Bronchial epithelial cell (primary cell): ENCODE measurements at places on chromosomes 11 and 22.

- DNase-seq = no peak
These were observed 10.7 kb downstream of the MCM5 start for GRCh38 chr22:35410663-35411034.

DNA sequence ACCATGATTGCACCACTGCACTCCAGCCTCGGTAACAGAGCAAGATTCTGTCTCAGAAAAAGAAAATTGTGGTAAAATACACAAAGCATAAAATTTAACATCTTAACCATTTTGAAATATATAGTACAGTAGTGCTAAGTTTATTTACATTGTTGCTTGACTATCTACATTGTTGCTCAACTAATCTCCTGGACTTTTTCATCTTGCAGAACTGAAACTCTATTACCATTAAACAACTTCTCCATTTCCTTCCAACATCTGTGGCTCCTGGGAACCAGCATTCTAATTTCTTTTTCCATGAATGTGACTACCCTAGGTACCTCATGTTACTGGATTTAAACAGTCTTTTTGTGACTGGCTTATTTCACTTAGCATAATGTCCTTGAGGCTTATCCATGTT lies 13.5 kb upstream of the VWA5A start:
- DNase-seq = no peak

DNA sequence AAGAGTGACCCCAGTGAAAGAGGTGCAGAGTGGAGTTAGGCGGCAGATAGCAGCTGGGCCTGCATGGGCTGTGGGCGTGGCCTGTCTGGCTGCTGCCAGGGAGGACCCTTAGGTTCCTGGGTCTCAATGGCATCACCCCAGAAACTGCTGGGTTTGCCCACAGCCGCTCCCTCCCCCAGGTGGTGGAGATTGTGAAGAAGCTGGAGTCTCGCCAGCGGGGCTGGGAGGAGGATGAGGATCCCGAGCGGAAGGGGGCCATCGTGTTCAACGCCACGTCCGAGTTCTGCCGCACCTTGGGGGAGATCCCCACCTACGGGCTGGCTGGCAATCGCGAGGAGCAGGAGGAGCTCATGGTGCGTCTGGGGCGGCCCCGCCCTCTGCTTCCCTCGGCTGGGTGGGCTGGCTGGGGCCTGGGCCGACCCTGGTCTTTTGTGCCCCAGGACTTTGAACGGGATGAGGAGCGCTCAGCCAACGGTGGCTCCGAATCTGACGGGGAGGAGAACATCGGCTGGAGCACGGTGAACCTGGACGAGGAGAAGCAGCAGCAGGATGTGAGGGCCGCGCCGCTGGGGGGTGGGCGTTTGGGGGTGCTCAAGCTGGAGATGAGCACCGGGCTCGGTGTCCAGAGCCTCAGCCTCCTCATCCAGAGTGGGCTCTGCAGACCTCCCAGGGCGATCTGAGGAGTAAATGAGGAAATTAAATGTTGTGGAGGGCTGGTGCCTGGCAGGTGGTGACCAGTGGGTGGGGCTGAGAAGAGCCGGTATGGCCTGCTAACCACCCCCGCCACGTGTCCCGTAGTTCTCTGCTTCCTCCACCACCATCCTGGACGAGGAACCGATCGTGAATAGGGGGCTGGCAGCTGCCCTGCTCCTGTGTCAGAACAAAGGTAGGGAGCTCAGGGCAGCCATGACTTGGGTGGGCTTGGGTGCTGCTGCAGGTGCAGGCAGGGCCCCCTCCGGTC lies 15.0 kb downstream of the SART1 start:
- DNase-seq = no peak

DNA sequence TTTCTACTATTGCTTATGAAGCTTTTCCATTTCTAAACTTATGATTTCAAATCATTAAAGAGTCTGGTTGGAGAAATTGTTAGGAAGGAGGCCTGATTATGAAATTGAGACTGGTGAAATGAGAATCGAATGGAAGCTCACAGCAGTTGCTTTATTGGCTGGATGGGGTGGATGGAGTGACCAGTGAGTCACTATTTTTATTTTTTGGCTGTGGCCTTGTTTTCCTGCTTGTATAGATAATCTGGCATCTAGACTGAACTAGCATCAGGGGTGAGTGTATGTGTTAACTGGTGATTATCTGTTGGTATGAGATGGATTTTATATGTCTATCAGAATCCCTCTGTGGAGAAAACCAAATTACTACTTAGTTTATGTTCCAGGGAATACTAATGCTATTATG lies 36.2 kb downstream of the UVRAG start:
- DNase-seq = no peak

- DNase-seq = peak; percentile 25
These were observed 73.2 kb upstream of the NUP50 start for GRCh38 chr22:45090497-45090910.

DNA sequence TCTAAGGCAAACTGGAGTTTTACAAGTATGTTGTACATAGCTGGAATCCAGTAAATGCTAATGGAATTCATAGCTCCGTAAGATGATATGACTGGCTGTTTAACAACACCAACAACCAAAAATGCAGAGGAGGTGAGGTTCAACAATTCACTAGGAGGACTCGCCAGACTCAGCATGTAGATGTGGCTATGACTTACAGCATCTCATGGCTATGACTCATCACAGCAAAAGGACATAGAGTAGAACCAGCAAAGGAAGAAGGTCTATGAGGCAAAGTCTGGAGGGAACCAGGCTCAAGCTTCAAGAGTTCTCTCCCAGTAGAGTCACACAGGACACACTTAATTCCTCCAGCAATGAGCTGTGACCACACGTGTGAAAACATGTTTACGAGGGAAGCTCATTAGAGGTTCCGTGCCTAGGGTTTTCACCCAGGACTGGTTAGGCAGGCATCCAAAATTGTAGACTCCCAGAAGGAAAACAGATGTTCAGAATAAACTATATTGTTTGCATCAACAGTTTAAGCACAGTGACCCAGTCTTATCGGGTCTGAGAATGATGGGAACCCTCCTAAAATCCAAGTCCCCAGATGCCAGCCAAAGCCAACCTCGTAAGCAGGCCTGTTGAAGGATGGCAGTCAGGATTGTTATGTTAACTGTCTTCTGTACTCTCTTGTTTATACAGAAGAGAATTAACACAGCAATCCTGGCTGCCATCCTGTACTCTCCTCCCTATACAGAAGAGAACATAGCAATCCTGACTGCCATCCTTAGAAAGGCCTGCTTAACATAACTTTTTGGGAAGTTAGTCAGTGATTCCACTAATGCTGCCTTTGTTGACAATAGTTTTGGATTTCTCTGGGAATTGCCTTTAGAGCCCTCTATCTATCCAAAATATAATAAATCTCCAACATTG lies 116.6 kb downstream of the LARGE1 start:
- peak; percentile 74 for DNase-seq

- DNase-seq = no peak
These were observed 31.4 kb downstream of the GLB1L2 start for GRCh38 chr11:134363161-134363560.

DNA sequence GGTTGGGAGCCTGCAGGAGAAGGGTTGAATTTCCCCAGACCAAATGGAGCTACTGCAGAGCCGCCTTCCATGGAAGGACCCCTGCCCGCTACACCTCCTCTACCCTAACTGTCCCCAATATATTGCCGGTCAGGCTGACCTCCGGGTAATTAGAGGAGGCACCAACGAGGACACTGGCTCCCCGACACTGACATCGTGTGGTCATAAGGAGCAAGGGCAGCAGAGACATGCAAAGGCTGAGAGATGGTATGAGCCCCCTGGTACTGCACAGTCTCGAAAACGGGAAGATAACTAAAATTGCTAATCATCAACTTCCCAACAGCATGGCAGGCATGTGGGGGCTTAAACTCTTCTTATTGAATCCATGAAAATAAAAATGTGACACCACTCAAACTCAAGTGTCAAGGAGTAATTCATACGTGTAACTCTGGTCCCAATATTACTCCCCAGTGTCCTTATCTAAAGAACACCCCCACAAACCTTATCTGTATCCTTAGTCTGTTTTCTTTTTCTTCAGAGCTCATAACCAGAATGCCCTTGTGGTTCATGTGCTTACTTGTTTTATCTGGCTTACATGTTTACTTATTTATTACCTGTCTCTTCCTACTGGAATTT lies 4.4 kb downstream of the CAVIN3 start:
- peak; percentile 46 for DNase-seq
